ENCODE measurements at places on chromosomes 1 and 21.
A peak's percentile ranks its signal among the peaks of the same experiment; 100 is the strongest.

GRCh38 chr1:212214325-212214724 lies 70.9 kb upstream of the PPP2R5A start:
- DNase-seq = no peak

GRCh38 chr1:54227891-54228310 lies 27.9 kb downstream of the MRPL37 start:
- DNase-seq = no peak

GRCh38 chr1:22387919-22388580 lies 63.6 kb upstream of the ZBTB40 start:
- no peak for DNase-seq

- DNase-seq = no peak
Observed at GRCh38 chr1:9714257-9714718, 62.8 kb downstream of the PIK3CD start.

DNA sequence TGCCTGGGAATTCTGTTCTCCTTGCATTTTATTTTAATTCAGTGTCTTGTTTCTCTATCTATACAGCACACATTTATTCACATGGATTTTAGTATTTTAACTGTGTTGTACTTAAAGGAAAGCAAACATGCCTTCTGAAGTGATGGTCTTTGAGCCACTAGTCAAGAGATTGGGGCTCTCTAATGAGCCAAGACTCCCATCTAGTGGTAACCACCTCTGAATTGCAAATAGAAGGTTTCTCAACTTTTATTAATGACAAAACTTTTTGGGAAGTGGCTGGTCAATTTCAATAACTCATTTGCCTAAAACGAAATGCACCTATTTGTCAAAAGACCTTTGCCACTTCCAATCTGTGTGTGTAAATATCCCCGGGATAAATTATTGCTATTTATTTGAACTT lies 199.6 kb downstream of the LTN1 start:
- no peak for DNase-seq

- DNase-seq = peak; percentile 64
Observed at GRCh38 chr1:86774305-86775295, 70.2 kb downstream of the SH3GLB1 start.

- no peak for DNase-seq
Observed at GRCh38 chr1:55441489-55441888, 226.3 kb upstream of the USP24 start.

DNA sequence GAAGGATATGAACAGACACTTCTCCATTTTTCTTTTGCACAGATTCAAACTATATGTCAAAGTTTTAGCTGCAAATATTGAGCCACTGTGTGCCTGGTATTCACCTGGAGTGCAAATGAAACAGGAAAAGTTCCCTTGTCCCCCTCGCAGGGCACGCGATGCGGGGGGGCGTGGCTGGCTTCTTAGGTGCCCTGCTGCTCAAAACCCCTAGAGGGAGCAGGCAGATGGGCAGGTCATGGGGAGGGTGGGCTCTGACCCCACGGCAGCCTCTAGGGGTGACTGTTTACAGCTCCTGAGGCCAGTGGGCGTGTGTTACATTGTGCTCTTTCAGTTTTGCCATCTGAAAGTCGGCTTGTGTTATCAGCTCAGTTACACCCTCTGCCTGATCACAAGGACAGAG lies 931.2 kb upstream of the B3GALT2 start:
- DNase-seq = no peak

- no peak for DNase-seq
Observed at GRCh38 chr1:165988275-165988674, 160.9 kb downstream of the UCK2 start.

- peak; percentile 9 for DNase-seq
Observed at GRCh38 chr1:65717815-65718454, 74.8 kb upstream of the PDE4B start.

GRCh38 chr1:66929146-66929688 lies 4.4 kb downstream of the MIER1 start:
- no peak for DNase-seq

DNA sequence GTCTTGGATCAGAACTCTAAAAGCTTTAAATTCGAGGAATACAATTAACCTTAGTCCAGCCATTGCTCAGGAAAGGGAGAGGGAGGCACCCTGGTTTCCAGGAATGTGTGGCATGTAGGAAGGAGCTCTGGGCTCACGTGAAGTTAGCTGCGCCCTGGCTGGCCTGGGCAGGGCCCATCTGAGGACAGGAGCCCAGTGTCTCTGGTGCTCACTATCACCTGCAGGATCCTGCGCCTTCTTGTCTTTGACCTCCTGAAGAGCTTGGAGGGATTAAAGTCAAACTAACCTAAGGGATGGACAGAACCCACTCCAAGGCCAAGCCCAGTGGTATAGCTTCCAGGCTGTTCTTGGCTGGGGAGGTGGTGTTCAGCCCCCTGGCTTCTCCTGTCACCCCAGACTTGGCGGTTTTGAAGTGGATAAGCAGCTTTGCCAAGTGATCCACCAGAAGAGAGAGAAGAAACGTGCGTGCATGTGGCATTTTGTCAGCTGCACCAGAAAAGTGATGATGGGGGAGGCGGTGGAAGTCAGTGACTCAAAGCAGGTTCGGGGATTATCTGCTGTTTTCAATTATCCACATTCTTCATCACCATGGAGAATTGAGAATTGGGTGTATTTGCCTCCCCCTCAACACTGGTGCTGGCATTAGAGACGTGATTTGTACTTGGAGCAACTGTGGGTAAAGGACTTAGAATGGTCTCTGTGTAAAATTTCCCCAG lies 11.9 kb upstream of the KCNN3 start:
- DNase-seq = no peak

DNA sequence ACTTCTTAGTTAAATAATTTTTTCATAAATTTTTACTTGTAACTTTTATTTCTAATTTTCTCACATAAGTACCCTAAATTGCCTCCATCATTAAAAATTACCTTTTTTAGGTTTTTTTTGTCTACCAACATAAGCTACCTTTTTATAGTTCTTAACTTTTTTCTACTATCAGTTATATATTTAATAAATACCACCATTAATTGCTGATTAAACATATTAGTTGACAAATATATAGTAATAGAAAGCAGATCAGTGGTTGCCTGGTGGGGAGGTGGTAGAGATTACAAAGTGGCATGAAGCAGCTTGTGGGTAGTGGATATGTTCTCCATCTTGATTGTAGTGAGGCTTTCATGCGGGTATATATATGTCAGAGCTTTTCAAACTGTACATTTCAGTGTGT lies 6.1 kb upstream of the SH3BP5L start:
- DNase-seq = no peak

DNA sequence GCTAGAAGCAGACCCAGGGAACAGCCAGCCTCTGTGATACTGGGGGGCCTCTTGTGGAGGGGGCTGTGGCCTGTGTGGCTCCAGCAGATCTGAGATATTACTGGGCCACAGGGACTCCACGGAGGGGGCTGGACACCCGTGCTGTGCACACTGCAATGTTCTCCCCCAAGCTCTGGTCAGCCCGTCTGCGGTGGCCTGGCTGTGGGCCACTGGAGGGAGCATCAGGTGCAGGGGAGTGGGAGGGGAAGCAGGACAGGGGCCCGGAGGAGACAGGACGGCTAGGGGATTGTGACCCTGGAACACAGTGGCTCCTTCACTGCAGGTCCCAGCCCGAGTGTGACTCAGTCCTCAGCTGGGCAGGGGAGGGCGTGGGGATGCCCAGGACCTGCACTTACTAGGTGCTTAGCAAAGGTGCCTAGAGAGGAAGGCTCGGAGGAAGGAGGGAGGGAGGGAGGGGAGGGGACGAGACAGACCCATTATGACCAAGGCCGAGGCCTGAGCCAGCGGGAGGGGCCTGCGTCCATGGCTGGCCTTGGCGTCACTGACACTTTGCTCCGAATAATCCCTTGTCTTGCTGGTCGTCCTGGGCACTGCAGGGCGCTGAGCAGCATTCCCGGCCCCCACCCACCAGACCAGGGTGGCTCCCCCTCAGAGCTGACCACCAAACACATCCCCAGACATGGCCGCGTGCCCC lies 44.2 kb downstream of the PRDM16 start:
- no peak for DNase-seq

DNA sequence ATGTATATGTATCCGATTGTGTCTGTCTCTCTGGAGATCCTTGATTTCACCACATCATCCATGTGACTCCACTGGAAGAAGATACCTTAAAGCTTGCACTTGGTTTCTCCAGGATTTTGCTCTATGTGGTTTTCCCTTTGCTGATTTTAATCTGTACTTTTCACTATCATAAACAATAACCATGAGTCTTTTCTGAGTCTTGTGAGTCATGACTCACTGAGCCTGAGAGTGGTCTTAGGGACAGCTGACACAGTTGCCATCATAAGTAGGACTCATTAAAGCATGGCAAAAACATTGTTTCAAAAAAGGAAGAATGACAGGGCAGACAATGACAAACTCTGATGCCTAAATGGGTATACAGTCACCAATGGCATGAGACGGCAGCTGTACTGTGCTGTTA lies 226.2 kb downstream of the AKT3 start:
- no peak for DNase-seq

DNA sequence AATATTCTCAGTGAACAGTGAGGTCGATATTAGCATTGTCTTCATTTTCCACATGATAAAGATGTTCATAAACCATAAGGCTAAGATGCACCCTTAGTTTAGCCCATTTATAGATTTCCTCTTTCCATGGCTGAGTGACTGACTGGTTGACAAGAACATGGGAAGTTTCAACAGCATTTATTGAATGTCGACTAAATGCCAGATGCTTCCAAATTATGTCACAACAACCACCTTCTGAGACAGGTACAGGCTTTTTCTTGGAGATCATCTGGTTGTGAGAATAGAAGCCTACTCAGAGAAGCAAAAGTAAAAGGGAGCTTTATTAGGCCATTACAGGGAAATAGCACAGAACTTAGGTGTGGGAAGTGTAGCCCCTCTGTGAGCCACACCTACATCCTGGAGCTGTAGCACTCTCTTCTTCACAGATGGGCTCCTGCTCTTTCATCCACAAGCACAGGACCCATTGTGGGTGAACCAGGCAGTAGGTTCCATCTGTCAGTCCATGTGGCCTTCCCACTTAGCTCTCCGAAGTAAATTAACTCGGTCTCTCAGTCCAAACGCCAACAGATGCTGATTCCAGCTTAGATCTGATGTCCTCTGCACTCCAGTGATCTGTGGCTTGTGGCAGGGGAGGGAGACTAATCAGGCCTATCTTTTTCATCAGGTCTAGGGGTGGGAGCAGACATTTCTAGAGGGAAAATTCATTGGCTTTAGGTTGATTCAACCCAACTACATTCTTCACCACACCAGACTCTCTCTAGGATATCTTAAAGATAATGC lies 14.3 kb downstream of the ATP2B4 start:
- DNase-seq = no peak

GRCh38 chr1:215568299-215568692 lies 1.2 kb downstream of the KCTD3 start:
- no peak for DNase-seq

DNA sequence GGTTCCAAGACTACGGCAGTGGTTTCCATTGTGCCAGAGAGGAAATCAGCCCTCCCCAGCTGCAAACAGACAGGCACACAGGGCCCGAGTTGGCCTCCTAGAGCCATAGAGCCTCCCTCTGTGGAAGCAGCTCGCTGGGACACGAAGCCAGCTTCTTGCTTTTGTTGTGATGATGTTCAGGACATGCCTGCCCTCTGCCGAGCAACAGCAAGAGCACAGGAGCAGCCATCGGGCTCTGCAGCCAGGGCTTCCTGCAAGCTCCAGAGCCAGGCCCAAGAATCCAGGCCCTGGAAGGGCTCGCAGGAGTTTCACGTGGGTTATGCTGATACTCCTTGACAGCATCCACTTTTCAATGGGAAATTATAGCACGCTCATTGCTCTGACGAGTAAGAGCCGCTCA lies 18.5 kb downstream of the NPHP4 start:
- DNase-seq = no peak

DNA sequence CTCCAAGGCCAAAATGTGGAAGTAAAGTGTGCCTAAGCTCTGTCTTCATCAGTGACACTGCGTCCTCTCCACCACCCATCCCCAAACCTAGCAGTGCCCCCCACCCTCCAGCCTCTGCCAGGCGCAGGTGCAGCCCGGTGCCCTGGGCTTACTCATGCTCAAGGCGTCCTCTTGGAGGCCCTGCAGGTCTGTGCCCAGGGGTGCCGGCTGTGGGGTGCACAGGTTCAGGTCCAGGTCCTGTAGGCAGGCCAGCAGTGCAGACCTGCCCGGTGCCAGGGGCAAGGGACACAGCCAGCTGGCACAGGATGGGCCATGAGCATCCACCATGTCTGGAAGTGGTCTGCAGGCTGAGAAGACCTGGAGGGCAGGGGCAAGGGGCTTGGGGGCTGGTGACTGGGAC lies 5.1 kb downstream of the ZNF683 start:
- DNase-seq = no peak

DNA sequence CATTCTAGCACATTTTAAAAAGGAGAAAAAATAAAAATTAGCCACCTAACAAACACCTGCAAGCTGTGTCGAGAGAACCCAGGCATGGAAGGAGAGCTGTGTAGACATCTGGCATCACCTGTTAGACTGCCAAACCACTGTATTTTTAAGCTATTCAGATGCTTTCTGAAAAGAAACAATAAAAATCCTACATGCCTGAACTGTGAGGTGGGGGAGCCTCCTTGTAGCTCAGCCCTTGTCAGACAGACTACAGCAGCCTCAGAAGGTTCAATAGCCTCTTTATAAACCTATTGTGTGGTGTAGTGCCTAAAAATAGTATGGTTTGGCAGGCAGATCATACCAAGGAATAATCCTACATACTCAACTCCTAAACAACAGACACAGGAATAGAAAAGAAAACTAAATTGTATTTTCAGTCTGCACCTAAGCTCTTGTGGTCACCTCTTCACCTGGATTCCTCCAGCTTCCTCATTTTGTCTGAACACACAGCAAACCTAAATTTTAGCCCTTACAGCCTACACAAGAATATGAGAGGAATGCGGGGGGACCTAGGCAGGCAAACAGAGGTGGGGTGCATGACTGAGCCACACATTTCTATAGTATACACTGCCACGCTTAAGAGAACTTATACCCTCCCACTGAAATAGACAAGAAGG lies 67.0 kb downstream of the SIPA1L2 start:
- DNase-seq = no peak

- no peak for DNase-seq
Observed at GRCh38 chr21:31780944-31781343, 49.0 kb upstream of the SCAF4 start.

GRCh38 chr1:161066694-161067093 lies 3.0 kb downstream of the ARHGAP30 start:
- no peak for DNase-seq

- DNase-seq = no peak
Observed at GRCh38 chr1:46021046-46021996, 111.1 kb downstream of the PIK3R3 start.

- no peak for DNase-seq
Observed at GRCh38 chr21:41958886-41959563, 5.2 kb upstream of the C2CD2 start.

DNA sequence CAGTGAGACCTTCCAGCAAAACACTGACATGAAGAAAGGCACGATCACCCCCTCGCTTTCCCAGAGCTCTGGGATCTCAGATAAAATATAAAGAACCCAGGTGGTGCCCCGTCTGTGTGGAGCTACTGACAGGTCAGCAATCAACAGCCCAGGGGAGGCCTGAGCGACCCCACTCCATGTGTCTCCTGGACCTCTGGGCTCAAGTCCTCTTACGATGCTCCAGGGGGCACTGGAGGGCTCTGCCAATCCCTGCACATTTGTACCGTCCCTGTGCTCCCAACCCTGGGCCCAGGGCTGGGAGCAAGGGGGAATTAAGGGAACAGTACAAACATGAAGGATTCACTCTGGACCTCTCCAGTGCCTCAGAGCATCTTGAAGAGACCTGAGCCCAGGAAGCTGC lies 12.5 kb downstream of the S100A7A start:
- DNase-seq = no peak

GRCh38 chr1:225412321-225412720 lies 15.5 kb downstream of the LBR start:
- no peak for DNase-seq

- DNase-seq = peak; percentile 82
Observed at GRCh38 chr1:10909697-10910680, 102.5 kb upstream of the TARDBP start.

GRCh38 chr1:170521818-170522217 lies 10.1 kb upstream of the GORAB start:
- no peak for DNase-seq

Measured in activated CD4-positive, alpha-beta T cell treated with anti-CD3 and anti-CD28 coated beads, Interleukin-2, amount 50 U/mL, for 48 hours (primary cell).